ENCODE measurements at places on chromosomes 3 and 15. TPM values are rescaled to one million over a fixed set of nuclear protein-coding genes. Genes with fewer than 3 reads are reported as not detected.

ANKRD28 gene
- 46.8 TPM for total RNA-seq

PPP1R14D gene
- total RNA-seq, result not detected

ALAS1 gene
- 48.6 TPM for total RNA-seq

HACD3 gene
- total RNA-seq, result 140 TPM

ALCAM gene
- 70.0 TPM for total RNA-seq

ISLR gene
- not detected for total RNA-seq

SLC51A gene
- not detected for total RNA-seq

RLBP1 gene
- not detected for total RNA-seq

C2CD4A gene
- not detected for total RNA-seq

RGMA gene
- 0.22 TPM for total RNA-seq

ACTL6A gene
- 55.8 TPM for total RNA-seq

P2RY13 gene
- not detected for total RNA-seq

SCN5A gene
- total RNA-seq, result 0.54 TPM

PPARG gene
- 34.3 TPM for total RNA-seq

SLC22A13 gene
- total RNA-seq, result not detected

EFHB gene
- 0.53 TPM for total RNA-seq

FBXO40 gene
- not detected for total RNA-seq

CCDC32 gene
- total RNA-seq, result 27.4 TPM

TRAT1 gene
- not detected for total RNA-seq

NTRK3 gene
- total RNA-seq, result 27.5 TPM

LEKR1 gene
- 1.0 TPM for total RNA-seq
